ENCODE measurements at places on chromosomes 6 and 20.
A peak's percentile ranks its signal among the peaks of the same experiment; 100 is the strongest.

- DNase-seq: no peak
Observed at GRCh38 chr6:78059171-78059570, 406.3 kb downstream of the MEI4 start.

GRCh38 chr6:26216359-26216885, 129.2 kb downstream of the HFE start:
- DNase-seq: peak; percentile 60

- DNase-seq: no peak
Observed at GRCh38 chr6:34478796-34479195, 12.9 kb downstream of the PACSIN1 start.

- no peak for DNase-seq
Observed at GRCh38 chr6:138377844-138378243, at the start of gene SMIM28. Gene SMIM28, plus strand, starts transcription at chr6:138377905. Its CDS starts 168 bp downstream, at chr6:138378073.

- DNase-seq: no peak
Observed at GRCh38 chr20:35901678-35902544, 52.4 kb downstream of the SCAND1 start.

DNA sequence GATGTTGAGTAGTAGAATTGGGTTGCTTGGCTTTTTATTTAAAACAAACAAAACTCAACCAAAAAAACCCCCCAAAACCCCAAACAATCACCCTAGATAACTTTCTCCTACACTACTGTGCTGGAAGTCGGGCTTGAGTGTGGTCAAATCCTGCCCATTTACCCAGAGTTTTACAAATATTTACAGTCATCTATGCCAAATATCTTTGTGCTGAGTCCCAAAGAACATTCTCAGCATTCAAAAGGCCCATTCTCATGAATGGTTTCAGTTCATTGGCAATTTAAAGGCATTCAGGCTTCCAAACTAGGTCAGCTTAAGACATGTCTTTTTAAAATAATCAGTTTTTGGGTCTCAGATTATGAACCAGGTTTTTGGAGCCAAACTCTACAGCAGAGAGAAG, 1.8 kb downstream of the RNF144B start:
- no peak for DNase-seq

GRCh38 chr20:16388731-16389130, 184.5 kb downstream of the KIF16B start:
- no peak for DNase-seq

GRCh38 chr6:116099036-116099435, 1.6 kb upstream of the NT5DC1 start:
- DNase-seq: no peak

GRCh38 chr6:13470238-13471140, 16.9 kb downstream of the GFOD1 start:
- no peak for DNase-seq

GRCh38 chr6:150596439-150596838, 3.2 kb upstream of the PLEKHG1 start:
- no peak for DNase-seq

DNA sequence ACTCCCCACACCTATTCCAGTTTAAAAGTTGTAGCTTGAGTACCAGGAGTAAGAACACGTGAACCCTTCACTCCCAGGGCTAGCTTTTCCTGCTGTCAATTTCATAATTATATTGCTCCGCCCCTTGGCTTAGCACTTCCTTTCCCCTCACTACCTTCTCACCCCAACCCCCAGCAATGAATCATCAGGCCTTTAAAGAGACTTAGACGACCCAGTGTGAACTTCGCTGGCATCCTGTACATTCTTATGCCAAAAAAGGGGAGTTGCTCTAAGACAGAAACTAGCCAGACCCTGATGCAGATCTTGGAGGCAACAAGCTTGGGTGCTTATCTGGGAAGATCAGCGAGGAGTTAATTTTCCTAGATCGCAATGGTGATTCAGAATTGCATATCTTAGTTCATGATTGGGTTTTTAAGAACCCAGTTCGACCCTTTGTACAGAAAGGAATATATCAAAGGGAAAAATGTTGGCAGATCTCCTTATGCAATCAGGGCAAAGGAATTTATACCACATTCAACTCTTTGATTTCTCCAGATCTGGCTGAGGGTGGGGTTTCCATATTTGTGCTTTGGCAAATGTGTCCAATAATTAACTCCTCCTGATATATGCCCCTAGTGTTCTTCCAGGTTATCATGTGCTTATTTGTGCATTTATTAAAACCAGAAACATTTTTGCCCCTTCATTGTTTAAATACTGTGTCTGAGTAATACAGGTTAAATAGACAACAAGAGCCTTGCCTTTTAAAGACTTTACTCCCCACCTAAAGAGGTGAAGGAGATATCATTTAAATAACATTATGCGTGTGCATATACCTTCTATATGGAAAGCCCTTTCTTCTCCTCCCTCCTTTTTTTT, 8.1 kb upstream of the ATXN1 start:
- peak; percentile 20 for DNase-seq

GRCh38 chr6:24016857-24017256, 109.2 kb upstream of the NRSN1 start:
- DNase-seq: no peak

- DNase-seq: no peak
Observed at GRCh38 chr20:20414640-20415220, 46.8 kb downstream of the INSM1 start.

DNA sequence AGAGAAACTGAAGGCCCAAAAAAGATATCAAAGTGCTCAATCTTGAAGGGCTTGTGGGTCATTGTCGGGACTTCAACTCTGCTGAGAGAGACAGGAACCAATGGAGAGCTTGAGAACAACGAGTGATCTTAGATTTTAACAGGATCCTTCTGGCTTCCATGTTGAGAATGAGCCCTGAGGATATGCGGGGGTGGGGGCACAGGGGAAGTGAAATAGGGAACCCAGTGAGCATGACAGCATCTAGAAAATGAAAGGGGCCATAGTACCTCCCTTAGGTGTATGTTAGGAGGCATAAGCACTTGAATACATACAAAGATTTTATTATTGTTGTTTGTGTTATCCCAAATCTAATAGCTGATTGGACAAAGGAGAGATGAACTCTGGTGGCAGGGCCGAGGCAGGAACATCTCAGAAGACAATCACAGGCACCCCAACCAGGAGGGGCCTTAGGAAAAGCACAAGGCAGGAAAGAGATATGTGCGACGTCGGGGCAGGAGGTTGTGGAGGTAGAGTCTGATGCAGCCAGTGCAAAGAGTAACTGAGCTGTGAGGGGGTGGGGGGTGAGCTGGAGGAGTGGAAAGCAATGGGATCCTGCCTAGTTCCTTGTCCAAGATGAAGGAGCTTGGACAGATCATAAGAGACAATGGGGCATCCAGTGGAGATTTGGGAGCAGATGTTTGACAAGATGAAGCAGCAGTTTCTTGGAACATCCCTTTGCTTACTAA, 10.4 kb downstream of the TGM6 start:
- DNase-seq: no peak

DNA sequence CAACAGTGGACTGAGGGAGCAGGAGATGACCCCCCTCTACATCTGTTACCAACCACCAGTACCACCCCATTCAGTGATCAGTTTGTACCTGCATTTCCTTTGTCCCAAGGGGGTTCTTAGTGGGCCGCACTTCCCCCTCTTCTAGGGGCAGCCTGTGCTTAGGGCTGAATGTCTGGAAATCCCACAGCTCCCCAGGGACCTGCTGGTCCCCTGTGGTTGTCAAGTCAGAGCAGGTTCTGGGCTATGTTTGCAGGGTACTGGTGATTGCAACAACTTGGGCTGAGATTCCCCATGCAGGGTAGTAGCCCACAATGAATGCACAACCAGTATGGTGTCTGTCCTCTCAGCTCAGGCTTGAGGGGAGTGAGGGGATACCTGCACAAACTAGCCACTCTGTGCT, 39.7 kb upstream of the COL10A1 start:
- no peak for DNase-seq

GRCh38 chr6:98764373-98764911, 69.9 kb upstream of the POU3F2 start:
- no peak for DNase-seq

- DNase-seq: no peak
Observed at GRCh38 chr6:76466286-76466685, 393.8 kb upstream of the IMPG1 start.

- DNase-seq: no peak
Observed at GRCh38 chr6:26445934-26446667, 5.8 kb downstream of the BTN3A3 start.

GRCh38 chr6:161369339-161369738, 95.5 kb upstream of the AGPAT4 start:
- DNase-seq: no peak

GRCh38 chr6:131412960-131413830, 159.8 kb upstream of the ARG1 start:
- DNase-seq: no peak

DNA sequence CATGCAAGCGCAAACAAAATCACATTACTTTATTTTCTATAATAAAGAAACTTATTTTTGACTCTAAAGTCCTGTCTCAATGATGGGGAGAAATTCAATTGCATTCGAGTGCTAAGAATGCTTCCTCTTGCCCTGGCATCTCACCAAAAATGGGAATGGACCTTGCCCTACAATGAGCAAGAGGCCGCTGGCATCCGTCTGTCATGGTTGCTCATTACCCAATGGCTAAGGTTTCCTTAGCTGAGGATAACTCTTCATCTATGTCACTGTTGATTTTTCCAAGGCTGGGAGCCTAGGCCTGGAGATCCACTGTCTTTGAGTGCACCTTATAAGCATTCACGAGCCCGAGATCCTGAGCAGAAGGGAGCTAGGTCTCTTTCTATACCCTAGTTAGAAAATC, 471.3 kb upstream of the NRSN1 start:
- DNase-seq: no peak

DNA sequence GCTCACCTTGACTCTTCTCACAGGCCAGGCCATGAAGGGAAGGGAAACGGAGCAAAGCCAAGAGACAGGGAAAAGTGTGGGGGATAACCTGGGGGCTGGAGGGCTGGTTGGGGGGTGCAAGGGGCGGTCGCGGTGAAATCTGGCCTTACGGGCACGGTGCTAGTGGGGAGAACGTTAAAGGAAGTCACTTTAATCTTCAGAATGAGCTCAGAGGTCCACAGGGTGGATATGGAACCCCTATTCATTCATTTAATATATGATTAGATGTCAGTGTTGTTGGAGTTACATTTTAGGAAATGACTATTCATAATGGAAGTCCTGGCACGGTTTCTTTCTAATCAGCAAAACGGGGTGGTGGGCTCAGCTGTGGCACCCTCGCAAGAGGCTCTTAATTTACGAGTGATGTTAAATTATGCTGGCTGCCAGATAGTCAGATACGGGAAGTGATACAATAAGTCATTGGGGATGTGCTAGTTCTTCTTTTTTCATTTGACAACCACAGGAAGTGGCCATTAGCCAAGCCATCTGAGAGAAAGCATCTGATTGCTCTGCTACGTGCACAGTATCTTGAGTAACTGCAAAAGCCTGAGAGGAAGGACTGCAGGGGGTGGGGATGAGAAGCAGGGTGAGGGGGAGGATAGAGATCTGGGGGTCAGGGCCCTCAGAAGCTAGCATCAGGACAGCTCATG, 253.0 kb downstream of the QKI start:
- no peak for DNase-seq
